ENCODE measurements at places on chromosomes 12 and 14. TPM values are rescaled to one million over a fixed set of nuclear protein-coding genes. Genes with fewer than 3 reads are reported as not detected.

A2M gene
- 4.2 TPM for total RNA-seq

IFI27 gene
- total RNA-seq = 10.9 TPM

SMIM41 gene
- 0.07 TPM for total RNA-seq

ZNF140 gene
- 25.7 TPM for total RNA-seq

ABHD12B gene
- total RNA-seq = not detected

KRT79 gene
- total RNA-seq = not detected

LMNTD1 gene
- 0.63 TPM for total RNA-seq

CACNA2D4 gene
- total RNA-seq = 1.5 TPM

RNASE2 gene
- total RNA-seq = not detected

TAS2R43 gene
- total RNA-seq = not detected

VWF gene
- total RNA-seq = 0.92 TPM

SLC25A47 gene
- total RNA-seq = 0.07 TPM

TAS2R20 gene
- total RNA-seq = 3.8 TPM

GPR65 gene
- total RNA-seq = 0.07 TPM

RNASE4 gene
- 59.6 TPM for total RNA-seq

ADAM21 gene
- total RNA-seq = 0.86 TPM

ZFHX2 gene
- total RNA-seq = 0.83 TPM

ASPG gene
- total RNA-seq = not detected

TMPO gene
- total RNA-seq = 25.3 TPM

ARF6 gene
- 62.5 TPM for total RNA-seq

PLCZ1 gene
- not detected for total RNA-seq

KRT6C gene
- total RNA-seq = not detected

PROX2 gene
- not detected for total RNA-seq

IAPP gene
- total RNA-seq = 0.10 TPM

HCAR2 gene
- total RNA-seq = not detected

TDRD9 gene
- 8.5 TPM for total RNA-seq

BMAL2 gene
- 22.8 TPM for total RNA-seq

TC2N gene
- 0.26 TPM for total RNA-seq

LRRC43 gene
- total RNA-seq = 1.2 TPM

MYO1A gene
- 0.53 TPM for total RNA-seq

CCDC175 gene
- total RNA-seq = not detected

KICS2 gene
- 6.9 TPM for total RNA-seq

IKZF4 gene
- 2.4 TPM for total RNA-seq

FSCB gene
- total RNA-seq = not detected

ARHGEF25 gene
- 31.5 TPM for total RNA-seq

MIPOL1 gene
- 16.3 TPM for total RNA-seq

PRR4 gene
- 1.2 TPM for total RNA-seq

AMIGO2 gene
- 10.8 TPM for total RNA-seq

PNMA1 gene
- 45.0 TPM for total RNA-seq

KRT71 gene
- not detected for total RNA-seq

TCL1B gene
- not detected for total RNA-seq

HCAR3 gene
- not detected for total RNA-seq

SLC6A12 gene
- total RNA-seq = not detected

NTS gene
- total RNA-seq = 0.39 TPM

EML5 gene
- total RNA-seq = 0.13 TPM

SLC10A1 gene
- not detected for total RNA-seq

APOF gene
- total RNA-seq = not detected

TMEM253 gene
- total RNA-seq = not detected

ARPC3 gene
- total RNA-seq = 136 TPM

ASIC1 gene
- 3.5 TPM for total RNA-seq

ST8SIA1 gene
- 2.2 TPM for total RNA-seq

GCH1 gene
- 0.79 TPM for total RNA-seq

ETFBKMT gene
- 3.3 TPM for total RNA-seq

TCTN2 gene
- 12.9 TPM for total RNA-seq

MBIP gene
- total RNA-seq = 12.8 TPM
